ENCODE measurements at places on chromosomes 4 and X. TPM values are rescaled to one million over a fixed set of nuclear protein-coding genes. Genes with fewer than 3 reads are reported as not detected.

UGT2B17 gene
- not detected for total RNA-seq

DNA sequence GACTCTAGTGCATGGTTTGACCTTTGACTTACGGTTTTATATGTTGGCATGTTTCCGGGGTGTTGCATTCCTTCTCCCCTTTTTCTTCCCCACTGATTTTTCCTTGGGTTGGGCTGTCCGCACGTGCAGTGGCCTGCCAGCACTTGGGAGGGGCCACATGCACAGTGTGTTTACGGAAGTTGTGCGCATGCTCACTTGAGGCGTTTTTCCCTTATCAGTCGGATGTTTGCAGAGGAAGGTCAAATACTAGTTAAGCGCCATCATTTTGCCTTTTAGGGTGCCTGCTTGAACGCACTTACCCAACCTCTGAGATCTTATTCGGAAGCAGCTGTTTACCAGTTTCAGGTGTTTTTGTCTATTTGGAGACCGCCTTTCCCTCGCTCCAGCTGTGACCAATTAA lies 653.9 kb upstream of the AADAT start:
- DNase-seq, result no peak

TSPAN5 gene
- total RNA-seq, result 19.0 TPM

DNA sequence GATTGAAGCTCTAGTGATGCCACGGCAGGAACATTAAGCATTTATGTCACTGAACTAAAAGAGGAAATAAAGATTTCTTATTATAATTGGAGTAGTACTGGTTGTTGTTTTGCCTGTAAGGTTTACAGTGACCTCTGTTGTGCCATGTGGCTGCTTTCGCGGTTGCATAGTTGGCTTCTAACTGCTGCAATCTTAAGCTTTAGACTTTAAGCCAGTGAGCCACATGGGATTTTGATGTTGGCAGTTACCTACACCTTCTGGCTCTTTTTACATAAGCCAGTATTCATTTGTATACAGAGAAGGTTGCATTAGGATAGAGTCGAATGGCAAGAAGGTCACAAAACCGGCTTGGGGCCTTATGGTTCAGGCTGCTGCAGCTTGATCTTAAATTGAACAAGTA lies 1311.6 kb downstream of the RAPGEF2 start:
- DNase-seq, result no peak

- no peak for DNase-seq
Observed at GRCh38 chrX:151676196-151676595, 19.1 kb upstream of the PRRG3 start.

DMRTC1B gene
- total RNA-seq, result not detected

ZFP92 gene
- total RNA-seq, result 0.18 TPM

TMEM35A gene
- total RNA-seq, result 0.42 TPM

SPON2 gene
- total RNA-seq, result 14.5 TPM

DNA sequence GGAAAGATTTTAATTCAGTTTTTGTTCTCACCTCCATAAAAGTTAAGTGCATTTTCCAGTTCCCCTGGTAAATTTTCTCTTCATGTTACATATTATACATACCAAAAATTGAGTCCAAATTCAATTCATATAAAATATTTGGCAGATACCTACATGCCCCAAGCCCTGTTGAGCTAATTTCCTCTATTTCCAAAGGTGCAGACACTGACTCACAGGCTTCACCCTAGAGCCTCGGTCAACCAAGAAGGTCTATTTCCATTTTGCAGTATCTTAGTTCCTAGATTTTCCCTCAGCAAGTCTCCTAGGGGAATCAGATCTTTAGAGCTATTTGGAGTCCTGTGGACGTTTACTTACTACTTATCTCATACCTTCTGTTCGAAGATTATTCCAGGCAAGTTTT lies 174.4 kb downstream of the TSPAN5 start:
- no peak for DNase-seq

GRCh38 chr4:46274717-46275116 lies 115.2 kb downstream of the GABRA2 start:
- no peak for DNase-seq

- DNase-seq, result no peak
Observed at GRCh38 chr4:61493470-61493869, 293.3 kb downstream of the ADGRL3 start.

FGF16 gene
- total RNA-seq, result not detected

DNA sequence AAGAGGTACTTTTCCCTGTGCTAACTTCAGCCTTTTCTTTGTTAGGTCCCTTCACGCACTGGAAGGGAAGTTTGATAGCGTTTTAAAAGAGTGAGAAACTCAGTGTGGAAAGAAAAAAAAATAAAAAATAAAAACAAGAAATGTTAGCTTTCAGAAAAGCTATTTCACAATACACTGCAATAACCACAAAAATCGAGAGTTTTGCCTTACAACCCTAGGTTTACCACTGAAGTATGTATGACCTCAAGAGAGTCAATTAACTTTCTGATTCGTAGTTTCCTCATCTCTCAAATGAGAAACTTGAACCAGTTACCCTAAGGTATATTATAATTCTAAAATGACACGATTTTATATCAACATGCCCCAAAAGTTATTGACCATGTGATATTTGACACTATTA lies 93.9 kb upstream of the JADE1 start:
- no peak for DNase-seq

GRCh38 chr4:127284236-127284635 lies 348.5 kb upstream of the INTU start:
- no peak for DNase-seq

- DNase-seq, result no peak
Observed at GRCh38 chr4:27595571-27596360, 735.1 kb downstream of the STIM2 start.

GABRG1 gene
- total RNA-seq, result not detected

DNA sequence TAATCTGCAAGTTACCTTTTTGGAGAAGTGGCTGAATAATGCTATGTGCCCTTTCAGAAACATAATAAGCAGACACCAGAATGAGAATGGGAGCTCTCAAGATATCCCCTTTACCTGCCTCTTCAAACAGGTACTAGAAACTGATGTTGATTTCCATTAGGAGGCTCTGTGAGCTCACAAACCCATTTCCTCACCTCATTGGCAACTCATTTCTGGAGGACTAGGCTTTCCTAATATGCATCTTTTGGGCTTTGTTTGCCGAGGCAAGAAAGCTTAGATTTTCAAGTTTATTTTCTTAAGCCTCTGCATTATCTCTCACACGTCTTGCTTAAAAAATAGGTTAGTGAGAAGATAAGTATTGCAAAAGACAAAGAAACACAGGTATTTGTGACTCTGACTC lies 313.1 kb upstream of the IRS4 start:
- no peak for DNase-seq

GRCh38 chr4:25970226-25970675 lies 56.2 kb downstream of the SMIM20 start:
- no peak for DNase-seq

UGT8 gene
- 1.2 TPM for total RNA-seq

DNA sequence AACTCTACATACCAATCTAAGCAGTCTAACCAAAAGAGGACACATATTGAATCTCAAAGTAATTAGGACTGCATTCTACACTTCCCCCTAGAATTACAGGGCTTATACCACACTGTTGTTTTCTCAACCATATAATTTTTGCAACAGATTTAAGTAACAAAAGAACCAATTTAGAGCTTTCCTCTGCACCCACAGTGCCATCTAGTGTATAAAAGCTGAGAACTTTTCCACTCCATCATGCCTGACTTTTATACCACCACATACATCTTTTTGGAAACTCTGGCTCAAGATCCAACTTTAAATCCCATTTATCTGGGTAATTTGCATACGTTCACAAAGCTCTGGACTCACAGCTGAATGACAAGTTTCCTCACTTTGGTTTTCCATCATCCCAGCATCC lies 99.5 kb downstream of the EFHC2 start:
- DNase-seq, result no peak

AREG gene
- total RNA-seq, result 51.4 TPM

SULT1E1 gene
- total RNA-seq, result 0.61 TPM

DNA sequence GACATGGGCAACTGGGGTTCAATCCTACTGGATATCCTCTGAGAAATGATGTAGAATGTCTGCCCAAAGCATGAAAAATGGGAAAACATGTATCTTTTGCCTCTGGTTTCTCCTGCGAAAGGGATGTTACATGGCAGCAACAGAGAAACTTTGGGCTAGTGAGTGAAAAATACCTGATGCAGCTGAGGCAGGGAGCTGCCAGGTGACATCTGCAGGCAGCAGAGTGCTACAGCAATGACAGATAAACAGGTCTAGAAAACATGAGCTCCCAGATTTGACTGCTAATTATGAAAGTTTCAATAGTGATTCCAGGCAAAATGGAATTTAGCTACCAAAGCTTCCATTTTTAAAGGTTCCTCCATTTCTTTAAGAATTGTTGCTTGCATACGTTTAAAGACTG lies 4.8 kb upstream of the CXCL1 start:
- DNase-seq, result no peak

- DNase-seq, result no peak
Observed at GRCh38 chr4:40506066-40506465, 123.6 kb downstream of the RBM47 start.

- DNase-seq, result no peak
Observed at GRCh38 chr4:152267811-152268210, 268.1 kb downstream of the FBXW7 start.

STOX2 gene
- total RNA-seq, result 23.0 TPM

DNA sequence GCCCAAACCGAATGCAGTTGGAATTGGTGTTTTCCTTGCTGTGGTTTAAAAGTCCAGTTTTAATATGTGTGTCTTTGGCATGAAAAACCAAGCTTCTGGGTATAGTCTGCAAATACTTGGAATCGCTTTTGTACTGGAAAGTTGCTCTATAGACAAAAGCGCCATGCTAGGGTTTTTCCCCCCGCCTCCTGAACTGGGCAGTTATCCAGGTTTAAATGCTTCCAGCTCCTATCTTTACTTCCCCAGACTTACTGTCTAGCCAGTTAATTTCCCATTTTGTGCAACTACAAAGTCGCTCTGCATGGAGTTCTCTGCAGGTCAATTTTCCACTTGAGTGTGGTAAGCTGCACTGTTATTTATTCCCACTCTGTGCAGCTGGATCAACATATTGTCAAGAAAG lies 2.7 kb downstream of the RASL11B start:
- DNase-seq, result no peak

- DNase-seq, result no peak
Observed at GRCh38 chr4:165971933-165972332, 98.9 kb downstream of the TLL1 start.

- no peak for DNase-seq
Observed at GRCh38 chr4:8005814-8006215, 66.2 kb upstream of the AFAP1 start.

SLC34A2 gene
- 7.9 TPM for total RNA-seq

TCEAL3 gene
- total RNA-seq, result 15.4 TPM

MYL5 gene
- 7.2 TPM for total RNA-seq

GRCh38 chrX:30931920-30932319 lies 42.9 kb upstream of the TAB3 start:
- DNase-seq, result no peak

DNA sequence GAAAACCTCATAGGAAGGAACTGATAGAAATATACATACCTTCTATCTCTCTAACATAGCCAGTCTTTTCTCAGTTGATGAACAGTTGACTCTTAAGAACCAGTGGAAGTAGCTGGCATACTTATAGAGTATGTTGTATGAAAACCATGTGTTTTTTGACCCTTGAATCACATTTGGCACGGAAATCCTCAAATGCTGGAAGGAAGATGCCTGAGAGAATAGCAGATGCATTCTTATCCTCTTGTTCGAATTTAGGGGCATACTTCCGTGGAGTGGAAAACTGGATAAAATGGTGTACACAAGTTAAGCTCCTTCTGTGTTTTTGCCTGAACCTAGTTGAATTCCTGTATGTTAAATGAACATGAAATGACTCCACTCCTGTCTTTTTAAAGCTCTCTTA lies 145.5 kb downstream of the PCDH7 start:
- DNase-seq, result no peak

C4orf50 gene
- 0.19 TPM for total RNA-seq

HMGB2 gene
- 71.5 TPM for total RNA-seq

GLOD5 gene
- total RNA-seq, result not detected

GRCh38 chrX:107537815-107538214 lies 88.4 kb downstream of the FRMPD3 start:
- no peak for DNase-seq

TCEAL6 gene
- not detected for total RNA-seq

GRCh38 chrX:41796046-41796445 lies 72.1 kb downstream of the GPR82 start:
- DNase-seq, result no peak

FAM133A gene
- total RNA-seq, result not detected

GRCh38 chr4:159235779-159236368 lies 133.0 kb downstream of the RAPGEF2 start:
- DNase-seq, result no peak

DNA sequence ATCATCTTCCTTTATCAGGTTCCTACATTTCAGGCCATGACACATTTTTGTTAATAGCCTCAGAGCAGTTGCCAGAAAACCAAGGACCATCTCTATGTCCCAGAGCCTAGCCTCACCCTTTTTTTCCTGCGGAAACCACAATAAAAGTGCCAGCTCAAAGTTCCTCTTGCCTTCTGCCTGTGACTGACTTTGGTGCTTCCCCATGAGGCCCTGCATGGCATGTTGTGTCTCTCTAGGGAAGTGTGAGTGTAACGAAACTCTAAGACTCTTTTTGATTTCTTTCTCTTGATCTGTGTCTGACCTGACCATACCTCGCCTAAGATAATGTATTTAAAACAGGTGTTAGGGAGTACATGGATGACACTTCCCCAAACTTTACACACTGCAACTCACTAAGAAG lies 642.3 kb upstream of the BOD1L1 start:
- DNase-seq, result no peak

- DNase-seq, result no peak
Observed at GRCh38 chr4:88756149-88756548, 58.5 kb upstream of the NAP1L5 start.

DNA sequence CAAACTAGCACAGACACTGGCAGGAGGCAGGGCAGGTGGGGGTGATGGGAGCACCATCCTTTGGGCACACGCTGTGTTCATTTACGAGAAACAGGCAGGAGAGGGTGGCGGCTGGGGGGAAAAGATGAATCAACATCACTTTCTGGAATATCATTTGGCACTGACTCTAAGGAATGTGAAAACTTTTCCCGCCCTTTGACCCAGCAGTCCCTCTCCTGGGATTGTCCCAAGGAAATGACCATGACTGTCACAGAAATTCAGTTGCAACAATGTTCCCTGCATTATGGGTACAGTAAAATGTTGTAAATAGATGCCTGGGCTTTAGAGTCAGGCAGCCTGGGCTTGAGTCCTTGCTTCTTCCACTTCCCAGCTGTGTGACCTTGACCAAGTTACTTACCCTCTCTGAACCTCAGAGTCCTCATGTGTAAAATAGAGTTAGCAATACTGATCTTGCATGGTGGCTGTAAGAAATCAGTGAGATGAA lies 58.6 kb downstream of the ABLIM2 start:
- DNase-seq, result no peak

MUC7 gene
- not detected for total RNA-seq

DNA sequence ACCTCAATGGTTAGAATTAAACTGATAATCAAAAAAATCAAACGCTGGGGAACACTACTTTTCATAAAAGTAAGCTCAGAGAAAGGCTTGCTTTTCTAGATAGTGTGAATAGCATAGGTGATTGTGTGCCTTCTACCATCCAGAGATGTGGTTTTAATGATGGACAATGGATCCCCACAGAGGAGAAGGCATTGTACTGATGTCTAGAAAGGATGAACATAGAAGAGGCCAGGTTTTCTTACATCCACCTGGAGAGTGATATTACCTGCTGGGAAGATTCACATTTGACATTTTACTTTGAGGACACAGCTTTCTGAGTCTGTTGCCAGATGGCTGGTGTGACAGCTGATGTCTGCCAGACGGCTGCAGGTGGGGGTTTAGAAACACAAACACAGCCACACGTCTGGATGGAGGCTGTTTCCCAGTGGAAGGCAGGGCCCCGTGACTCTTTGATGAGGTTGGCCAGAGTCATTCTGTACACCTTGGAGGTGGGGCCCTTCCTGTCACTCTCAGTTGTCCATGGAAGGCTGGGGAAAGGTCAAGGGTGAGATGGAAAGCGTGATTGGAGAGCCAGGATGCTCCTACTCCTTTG lies 114.4 kb downstream of the PSAPL1 start:
- DNase-seq, result no peak

Measured in esophagus squamous epithelium (tissue), 5 donors.